Renal cortex interstitium (tissue), 15 donors: ENCODE measurements at places on chromosomes 16 and 17. TPM values are rescaled to one million over a fixed set of nuclear protein-coding genes. Genes with fewer than 3 reads are reported as not detected.

The TPSB2 gene
- not detected for polyA plus RNA-seq

DNA sequence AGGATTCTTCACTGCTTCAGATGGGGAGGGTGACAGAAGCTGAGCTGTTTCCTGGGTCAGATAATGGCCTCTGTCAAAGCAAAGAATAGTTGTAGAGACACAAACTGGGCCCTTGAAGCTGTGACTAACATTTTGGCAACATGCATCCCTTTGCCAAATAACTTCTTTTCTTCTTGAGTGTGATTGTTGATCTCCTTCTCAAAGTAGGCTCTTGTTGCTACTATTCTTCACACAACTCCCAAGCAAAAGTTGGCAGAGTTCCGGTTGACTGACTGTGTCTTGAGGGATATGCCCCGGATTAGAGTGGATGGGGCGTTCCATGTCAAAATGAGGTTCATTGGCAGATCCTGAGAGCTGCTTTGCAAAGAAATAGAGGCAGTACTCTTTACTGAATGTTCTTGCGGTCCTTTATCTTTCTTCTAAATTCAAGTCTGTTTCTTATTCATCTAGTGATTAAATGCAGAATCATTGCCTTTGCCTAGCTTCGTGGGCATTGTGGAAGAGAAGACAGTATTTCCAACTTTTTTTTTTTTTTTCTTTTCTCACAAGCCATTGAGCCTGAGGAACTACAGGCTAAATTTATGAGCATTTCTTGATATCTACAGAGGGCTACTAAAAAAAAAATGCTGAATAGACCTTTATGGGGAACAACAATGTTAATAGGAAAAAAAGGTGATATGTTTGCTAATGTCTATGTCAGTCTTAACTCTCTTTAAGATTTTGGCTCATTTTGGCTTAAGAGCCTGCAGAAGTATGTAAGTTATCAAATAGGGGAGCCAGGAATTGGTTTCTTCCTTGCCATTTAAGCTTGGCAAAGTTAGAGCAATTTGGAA, 5.8 kb downstream of the WIPF2 start:
- DNase-seq, result no peak

GRCh38 chr17:13268791-13269595, 251.2 kb upstream of the ELAC2 start:
- DNase-seq, result no peak

GRCh38 chr17:55737976-55738501, 12.8 kb upstream of the PCTP start:
- DNase-seq, result no peak

- no peak for DNase-seq
These were observed 688.2 kb upstream of the KIF2B start for GRCh38 chr17:53134548-53134947.

The DHRS7C gene
- not detected for polyA plus RNA-seq

DNA sequence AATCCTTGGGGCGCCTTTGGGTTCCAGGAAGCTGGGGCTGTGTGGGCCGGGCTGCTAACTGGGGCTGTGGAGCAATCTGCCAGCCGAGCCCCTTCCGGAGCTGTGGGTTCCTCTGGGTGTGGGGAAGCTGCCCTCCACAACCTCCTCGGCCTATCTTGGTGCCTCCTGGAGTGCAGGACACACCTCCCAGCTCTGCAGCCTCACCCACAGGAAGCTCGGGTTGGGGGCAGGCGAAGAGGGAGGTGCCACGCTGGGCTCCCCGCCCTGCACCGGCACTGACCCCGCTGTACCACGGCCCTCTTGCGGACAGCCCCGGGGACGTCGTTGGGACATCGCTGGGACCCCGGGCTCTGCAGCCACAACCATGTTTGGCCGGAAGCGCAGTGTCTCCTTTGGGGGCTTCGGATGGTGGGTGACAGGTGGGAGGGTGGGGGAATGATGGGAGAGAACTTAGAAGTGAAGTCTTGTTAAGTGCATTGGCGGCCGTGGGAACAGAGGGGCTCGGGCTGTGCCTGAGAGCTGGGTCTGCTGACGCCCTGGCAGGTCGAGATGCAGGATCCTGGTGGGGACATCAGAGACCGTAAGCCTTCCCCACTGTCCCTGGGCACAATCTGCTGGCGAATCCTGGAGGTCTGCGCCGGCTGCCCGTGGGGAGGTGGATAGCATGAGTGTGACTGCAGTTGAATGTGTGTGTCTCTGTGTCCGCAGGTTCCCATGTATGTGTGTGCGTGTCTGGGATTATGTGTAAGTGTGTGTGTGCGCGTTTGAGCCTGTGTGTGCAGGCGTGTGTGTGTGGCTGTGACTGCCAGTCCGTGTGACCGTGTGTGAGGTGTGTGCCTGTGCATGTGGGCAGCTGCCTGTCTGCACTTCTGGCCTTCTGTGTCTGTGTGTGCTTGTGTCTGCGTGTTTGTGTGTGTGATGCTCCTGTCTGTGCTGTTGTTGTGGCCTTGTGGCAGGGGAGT, at the start of gene RAP1GAP2:
Gene RAP1GAP2 (plus strand): TSS at position 275 of the 962 bp plus-strand sequence. CDS start 90 bp downstream, at position 365.
- DNase-seq, result no peak

The AURKB gene
- polyA plus RNA-seq, result 34.1 TPM

DNA sequence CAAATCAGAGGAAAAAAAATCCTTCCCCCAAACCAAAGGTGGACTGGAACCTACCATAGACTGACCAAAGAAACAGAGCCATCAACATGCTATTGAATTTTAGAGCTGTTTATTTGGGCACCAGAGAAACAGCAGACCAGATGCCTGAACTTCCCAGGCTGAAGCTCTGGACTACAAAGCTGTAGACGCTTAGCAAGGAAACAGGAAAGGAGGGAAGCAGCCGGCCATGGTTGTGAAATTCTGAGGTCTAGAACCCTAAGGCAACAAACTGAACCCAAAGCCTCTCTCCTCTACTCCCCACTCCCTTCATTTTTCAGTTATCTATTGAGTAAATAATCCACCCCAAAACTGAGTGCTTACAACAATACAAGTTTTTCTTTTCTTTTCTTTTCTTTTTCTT, 45.4 kb upstream of the MEIOC start:
- DNase-seq, result no peak
